AG09309 (cell line): ENCODE measurements at places on chromosomes 1 and 21.

DNA sequence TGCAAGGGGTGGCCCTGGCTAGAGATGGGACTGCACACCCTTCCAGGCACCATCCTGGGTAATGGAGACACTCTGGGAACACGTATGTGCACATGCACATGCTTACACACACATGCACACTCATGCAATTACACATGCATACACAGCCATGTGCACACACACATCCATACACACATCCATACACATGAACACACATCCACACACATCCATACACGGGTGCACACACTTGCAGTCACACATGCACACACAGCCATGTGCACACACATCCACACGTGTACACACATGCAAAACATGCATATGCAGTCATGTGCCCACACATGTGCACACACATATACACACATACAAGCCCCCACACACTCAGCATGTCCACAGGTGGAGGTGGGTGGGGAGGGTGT lies 22.3 kb upstream of the POFUT2 start:
- no peak for DNase-seq

DNA sequence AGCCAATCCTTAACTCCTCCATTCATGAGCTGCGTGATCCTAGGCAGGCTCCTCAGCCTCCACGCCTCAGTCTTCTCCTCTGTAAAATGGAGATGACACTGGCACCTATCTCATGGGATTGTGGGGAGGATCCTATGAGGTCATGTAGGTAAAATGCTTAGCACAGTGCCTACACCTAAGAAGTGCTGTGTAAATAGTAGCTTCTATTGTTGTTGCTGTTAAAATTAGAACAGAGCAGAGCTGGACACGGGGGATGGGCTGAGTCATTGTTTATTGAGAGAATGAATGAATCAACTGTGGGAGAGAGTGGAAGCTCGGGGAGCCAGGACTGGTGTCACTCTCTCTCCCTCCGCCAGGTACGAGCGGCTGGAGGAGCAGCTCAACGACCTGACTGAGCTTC lies 43.0 kb downstream of the TMCC2 start:
- DNase-seq: no peak

GRCh38 chr1:40858856-40859416 lies 3.2 kb downstream of the CITED4 start:
- no peak for DNase-seq

DNA sequence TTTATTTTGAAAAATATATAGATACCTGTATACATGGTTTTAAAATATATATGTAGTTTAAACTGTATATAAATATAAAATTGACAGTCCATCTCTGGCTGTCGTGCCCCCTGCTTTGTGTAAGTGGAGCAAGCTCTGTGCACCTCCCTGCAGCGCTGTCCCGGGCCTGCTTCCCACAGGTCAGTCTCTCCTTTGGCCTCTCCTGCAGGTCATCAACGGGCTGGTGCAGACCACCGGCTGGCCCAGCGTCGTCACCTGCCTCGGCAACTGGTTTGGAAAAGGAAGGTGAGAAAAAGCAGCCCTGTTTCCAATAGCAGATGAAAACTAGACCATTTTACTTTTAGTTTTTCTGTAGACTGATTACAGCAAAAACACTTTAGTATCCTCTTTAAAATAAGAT lies 28.5 kb downstream of the SLC37A1 start:
- DNase-seq: no peak

DNA sequence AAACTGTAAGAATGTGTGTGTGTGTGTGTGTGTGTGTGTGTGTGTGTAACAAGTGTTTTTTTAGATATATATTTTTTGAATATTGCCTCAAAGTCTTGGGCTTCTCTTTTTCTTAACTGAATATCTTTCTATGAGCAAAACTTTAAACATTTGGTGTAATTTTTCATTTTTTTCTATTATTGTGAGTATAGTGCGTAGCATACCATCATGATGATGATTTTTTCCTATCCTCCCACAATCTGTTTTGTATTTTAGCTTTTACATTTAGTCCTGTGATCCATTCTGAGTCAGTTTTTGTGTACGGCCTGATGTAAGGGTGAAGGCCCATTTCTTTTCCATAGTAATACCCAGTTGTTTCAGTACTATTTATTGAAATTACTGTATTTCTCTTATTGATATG lies 680.6 kb downstream of the TTLL7 start:
- DNase-seq: no peak

DNA sequence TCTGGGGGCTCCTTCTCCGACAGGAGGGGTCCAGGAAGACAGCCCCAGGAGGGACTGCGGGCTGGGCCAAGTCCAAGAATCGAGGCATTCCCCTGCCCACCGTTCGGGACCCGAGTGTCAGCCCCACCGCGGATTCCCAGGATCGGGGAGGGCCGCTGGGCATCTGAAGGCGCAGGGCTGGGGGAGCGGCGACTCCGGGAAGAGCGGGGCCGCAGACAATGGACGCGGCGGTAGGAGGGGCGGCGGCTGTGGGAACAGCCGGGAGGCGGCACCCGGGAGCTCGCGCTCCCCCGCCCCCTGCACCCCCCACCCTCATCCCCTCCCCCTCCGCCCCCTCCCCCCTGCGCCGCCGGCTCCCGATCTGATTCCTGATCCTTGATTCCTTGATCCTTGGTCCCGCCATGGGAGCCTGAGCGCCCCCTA lies at the start of gene VANGL2:
TSS of gene VANGL2 (plus strand) at position 342 of the 423 bp plus-strand sequence. CDS start 15,274 bp downstream, outside the sequence.
- DNase-seq: no peak

GRCh38 chr1:204523605-204524215 lies 7.5 kb downstream of the MDM4 start:
- no peak for DNase-seq

DNA sequence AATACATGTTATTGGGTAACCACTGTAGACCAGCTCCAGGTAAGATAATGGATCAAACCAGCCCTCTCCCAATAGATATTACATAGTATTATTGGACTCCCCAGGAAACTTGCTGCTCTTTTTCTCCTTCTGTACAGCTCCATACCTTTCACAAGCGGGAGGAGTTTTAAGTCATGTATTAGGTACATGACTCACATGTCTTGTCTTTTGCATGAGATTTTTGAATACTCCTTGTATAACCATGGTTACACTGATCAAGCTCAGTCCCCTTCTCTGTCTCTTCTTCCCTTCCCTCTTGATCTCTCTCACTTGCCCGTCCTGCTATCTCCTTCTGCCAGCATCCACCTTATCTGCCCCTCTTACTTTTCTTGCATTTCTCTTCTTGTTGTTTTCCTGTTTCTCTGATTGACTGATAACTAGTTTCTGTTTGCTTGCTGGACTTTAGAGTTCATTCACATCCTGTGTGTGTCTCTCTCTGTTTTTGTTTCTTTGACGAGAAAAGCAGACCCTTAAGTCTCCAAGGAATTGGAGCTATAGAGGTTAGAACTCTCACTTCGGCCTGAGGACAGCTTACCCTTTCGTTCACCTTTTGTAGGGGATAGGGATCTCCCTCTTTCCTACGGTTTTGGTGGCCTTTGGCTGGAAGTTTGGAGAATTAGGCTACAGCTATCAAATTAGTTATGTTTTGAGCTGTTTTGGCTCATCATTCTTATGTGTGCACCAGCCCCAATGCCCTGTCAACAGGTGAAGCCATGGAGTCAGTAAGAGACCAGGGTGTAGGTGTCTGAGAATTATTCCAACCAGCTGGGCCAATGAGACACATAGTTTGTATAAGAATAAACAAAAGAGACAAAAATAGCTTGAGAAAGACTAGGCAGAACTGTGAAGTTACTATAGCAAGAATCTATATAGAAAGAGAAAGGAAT lies 49.0 kb upstream of the ASB17 start:
- no peak for DNase-seq

GRCh38 chr1:63343922-63344321 lies 21.6 kb downstream of the FOXD3 start:
- DNase-seq: no peak

DNA sequence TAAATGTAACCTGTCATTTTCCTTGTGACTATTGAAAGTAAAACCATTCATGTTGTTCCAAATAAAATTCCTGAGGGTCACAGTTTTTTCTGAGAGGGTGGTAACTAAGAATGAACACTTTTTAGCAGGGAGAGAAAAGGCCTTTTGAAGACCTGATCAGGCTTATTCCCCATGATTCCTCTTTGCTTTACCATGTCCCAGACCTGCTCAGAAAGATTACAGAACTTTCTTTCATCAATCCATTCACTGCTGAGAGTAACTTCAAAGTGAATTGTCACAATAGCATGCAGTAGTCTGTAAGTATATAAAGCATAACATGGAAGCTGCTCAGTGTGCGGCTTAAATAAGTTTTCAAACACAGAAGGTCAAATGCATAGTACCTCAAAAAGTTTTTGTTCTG lies 201.5 kb upstream of the COL11A1 start:
- no peak for DNase-seq

DNA sequence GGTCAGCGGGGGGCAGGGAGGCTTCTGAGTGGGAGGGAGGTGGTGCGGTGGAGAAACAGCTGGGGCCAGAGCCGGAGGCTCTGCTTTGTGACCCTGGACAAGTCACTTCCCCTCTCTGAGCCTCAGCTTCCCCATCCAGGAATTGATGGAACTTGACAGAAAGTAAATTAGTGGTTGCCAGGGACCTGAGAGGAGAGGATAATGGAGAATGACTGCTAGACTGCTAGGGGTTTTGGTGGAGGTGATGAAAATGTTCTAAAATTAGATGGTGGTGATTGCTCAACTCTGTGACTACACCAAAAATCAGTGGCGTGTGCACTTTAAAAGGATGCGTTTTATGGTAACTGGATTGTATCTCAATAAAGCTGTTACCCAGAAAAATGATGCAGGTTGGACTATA lies 100.9 kb downstream of the ARHGEF10L start:
- DNase-seq: no peak

DNA sequence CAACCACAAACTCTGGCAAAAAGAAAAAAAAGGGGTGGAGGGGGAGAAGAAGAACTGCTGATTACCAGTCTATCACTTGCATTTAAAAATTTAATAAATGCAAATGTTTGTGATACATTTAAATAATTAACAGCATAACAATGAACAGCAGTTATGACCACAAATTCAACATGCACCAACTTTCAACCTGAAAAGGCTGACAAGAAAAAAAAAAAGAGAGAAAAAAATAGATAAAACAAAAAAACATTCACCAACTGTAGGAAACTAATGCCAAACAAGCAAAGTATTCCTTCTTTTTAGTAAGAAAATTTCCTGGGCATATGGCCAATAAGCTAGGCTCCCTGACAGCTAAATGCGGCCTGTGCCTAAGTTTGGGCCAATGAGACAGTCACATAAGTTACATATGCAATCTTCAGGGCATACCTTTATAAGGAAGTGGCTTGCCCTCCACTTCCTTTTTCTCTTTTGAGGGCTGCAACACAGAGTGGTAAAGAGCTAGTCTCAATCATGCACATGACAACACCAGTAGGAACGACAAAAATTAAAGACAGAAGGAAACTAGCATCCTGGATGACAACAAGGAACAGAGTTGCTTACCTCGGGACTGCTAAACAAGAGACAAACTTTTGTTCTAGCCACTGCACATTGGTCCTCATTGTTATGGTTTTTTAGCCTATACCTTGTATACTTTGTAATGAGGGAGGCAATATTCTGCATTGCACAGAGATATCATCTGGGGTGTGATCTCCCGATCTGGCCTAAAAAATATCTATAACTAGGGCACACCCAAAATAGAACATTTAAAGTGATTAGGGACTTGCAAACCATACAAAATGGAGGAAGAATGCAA lies 24.2 kb upstream of the PHTF1 start:
- DNase-seq: no peak

GRCh38 chr1:177945943-177946650 lies 23.8 kb downstream of the SEC16B start:
- peak; percentile 11 for DNase-seq
